ENCODE measurements at places on chromosomes 3 and 15.

DNA sequence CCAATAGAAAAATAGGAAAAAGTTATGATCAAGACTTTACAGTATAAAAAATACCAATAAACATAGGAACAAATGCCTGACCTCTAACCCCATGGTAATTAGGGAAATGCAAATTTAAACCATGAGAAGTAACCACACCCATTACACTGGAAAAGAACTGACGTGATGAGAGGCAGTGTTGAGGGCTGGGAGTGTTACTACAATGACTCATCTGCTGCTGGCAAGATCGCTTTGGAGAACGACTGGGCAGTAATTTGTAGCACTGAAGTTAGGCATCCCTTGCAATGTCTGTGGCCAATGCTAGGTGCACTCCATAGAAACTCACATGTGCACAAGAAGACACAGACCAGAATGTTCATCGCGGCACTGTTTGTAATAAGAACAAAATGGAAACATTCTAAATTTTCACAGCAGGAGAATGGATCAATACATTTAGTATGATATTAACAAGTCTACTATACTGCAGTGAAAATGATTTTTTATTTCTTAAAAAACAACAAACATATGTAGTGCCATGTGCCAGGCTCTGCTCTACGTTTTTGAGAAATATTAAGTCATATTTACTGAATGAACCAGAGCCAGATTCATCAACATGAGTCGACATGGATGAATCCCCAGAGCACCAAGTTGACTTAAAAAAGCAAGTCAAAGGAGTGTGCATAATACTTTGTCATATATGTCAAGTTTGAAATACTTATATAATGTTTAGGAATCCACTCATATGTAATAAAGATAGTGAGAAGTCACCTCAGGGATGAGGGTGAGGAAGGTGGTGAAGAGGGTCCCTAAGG is 37.6 kb upstream of the EPHB3 start:
- DNase-seq = peak; percentile 51

DNA sequence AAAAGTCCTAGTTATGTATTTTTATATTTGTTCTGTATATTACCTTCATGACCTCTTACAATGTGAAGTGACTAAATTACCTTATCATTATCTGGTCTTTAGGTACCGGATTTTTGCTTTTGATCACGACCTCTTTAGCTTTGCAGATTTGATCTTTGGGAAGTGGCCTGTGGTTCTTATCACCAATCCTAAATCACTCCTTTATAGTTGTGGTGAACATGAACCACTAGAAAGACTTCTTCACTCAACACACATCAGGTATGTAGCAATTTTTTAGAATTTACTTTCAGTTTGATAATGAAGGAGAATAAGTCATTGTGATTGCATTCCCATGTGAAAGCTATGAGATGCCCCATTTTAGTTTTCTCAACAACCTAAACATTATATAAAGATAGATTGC is 18.3 kb downstream of the TMEM62 start:
- no peak for DNase-seq

- no peak for DNase-seq
These were observed 91.5 kb upstream of the ATP2B2 start for GRCh38 chr3:10596746-10597448.

GRCh38 chr3:181541414-181541813 is 170.3 kb upstream of the SOX2 start:
- no peak for DNase-seq

DNA sequence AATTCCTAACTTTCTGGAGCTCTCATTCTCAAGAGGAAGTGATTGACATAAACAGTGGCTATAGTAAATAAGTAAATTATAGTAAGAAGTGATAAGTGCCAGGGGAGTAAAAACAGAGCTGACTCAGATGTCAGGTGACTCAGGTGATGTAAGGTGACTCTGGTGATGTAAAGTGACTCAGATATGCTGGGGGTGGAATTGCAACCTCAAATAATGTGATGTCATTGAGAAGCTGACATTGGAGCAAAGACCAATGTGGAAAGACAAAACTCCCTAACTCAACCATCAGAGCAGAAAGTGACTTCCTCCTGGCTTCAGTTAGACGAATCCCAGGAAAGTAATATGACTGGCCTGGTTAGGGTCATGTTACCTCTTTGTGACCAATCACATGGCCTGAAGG is 144.2 kb upstream of the SNTN start:
- no peak for DNase-seq

GRCh38 chr3:182908471-182908870 is 71.9 kb downstream of the DCUN1D1 start:
- DNase-seq = no peak

- DNase-seq = no peak
These were observed 181.3 kb downstream of the RORA start for GRCh38 chr15:61047783-61048182.

DNA sequence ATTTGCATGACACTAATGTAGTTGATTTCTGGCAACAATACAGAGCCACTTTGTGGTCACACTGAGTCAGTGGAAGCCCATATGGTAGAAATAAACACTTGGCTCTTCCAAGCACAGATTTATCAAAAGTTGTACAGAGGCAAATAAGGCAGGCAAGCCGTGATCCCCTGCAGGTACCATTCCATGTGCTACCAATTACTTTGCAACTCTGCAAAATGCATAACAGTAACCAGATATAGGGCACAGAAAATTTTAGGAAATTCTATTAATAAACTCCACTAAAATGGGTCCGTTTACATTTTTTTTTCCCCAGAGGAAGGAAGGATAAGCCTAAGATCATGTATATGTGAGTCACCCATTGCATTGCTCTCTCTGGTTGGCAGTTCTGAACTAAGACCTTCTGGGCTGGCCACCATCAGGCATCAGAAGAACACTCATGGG is 103.1 kb upstream of the PTX3 start:
- DNase-seq = no peak

GRCh38 chr3:78804251-78805037 is 963.4 kb downstream of the ROBO1 start:
- no peak for DNase-seq

GRCh38 chr3:47762233-47762632 is 19.5 kb downstream of the SMARCC1 start:
- DNase-seq = no peak

GRCh38 chr15:67092752-67093503 is 27.5 kb downstream of the SMAD3 start:
- no peak for DNase-seq

DNA sequence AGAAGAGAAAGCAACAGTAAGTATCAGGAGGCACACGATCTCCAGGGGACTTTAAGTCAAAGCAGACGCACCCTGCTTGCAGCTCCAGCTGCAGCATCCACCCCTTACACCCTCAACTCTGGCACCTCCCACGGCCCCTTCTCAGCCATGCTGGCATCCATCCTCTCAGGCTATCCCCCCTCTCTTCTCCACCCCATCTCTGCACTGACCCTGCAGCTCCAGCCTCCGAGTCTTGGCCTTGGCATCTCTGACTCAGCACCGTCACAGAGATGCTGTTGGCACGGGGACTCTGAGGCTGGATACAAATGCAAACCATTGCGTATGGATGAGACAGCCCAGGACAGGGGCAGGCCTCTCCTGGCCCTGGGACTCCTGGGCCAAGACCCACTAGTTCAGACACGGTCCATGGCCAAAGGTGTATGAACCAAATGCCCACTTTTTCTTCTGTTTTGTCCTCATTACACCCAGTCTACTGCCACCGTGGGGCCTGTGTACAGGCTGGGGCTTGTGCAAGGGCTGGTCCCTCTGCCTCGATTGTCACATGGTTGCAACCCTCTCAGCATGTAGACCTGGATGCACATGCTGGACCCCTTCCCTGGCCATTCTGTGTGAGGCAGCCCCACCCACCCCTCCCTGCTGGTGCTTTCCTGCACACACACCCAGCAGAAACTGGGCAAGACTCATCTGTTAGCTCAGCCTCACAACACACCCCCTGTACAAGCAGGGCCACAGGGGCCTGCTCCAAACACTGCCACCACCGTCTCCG is 18.7 kb upstream of the ZXDC start:
- no peak for DNase-seq

- no peak for DNase-seq
These were observed 22.7 kb downstream of the ST6GAL1 start for GRCh38 chr3:186953011-186953487.

DNA sequence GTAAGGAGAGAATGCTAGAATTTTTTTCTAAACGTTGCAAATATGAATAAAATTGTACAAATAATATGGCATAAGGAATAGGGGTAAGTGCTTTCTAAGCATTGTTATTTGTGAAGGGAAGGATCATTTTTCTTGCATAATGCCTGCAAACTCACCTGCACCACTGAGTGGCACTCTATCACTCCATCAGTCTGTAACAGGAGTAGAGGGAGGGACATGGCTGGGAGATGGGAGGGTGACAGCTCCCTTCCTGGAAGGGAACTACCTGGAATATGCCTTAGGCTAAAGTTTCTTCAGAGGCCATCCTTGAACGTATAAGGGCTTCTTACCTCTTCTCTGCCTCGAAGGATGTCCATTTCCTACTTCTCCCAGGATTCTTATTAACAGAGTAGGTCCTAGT is 3.0 kb downstream of the NAALADL2 start:
- no peak for DNase-seq

GRCh38 chr3:47712398-47712797 is 69.3 kb downstream of the SMARCC1 start:
- no peak for DNase-seq

DNA sequence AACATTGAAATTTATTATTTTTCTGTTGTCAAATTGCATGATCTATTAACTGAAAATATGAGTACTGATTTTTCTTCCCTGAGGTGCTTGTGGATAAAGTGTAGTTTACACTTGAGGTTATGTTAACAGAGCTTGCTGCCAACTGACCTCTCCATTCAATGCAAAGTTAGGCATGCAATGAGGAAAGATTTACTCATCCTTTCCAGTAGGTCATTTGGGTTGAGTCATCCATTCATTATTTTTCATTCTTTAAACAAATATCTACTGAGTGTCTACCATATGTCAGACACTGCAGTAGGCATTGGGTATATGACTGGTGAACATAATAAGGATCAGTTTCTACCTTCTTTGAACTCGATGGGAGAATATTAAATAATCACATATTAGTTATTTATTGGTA is 604.1 kb downstream of the EDEM1 start:
- no peak for DNase-seq

GRCh38 chr3:151580591-151580990 is 119.7 kb upstream of the IGSF10 start:
- no peak for DNase-seq

- DNase-seq = no peak
These were observed 14.9 kb downstream of the ATP11B start for GRCh38 chr3:182808041-182808770.

DNA sequence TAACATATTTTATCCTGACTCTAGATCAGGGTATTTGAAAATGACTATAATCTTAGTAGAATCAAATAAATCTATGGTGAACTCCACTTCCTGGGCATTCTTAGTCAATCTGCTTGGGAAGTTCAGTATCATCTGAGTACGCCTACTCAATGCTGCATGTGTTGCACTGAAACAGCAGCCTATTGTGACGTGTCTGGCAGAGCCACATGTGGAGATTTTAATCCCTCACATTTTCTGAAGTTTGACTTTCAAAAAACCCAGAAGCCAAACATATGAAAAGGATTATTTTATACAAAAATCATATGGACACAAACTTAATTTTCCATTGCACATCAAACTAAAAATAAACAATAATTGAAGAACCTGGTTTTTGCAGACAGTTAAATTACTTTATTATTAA is 798.3 kb downstream of the ROBO1 start:
- no peak for DNase-seq

GRCh38 chr3:185503521-185503920 is 4.7 kb upstream of the TMEM41A start:
- DNase-seq = no peak

- peak; percentile 53 for DNase-seq
These were observed 70.7 kb downstream of the SSR3 start for GRCh38 chr3:156483961-156484787.

GRCh38 chr3:106577241-106577640 is 708.4 kb upstream of the CBLB start:
- DNase-seq = no peak

GRCh38 chr3:61600195-61600594 is 38.8 kb downstream of the PTPRG start:
- DNase-seq = no peak

GRCh38 chr15:66999046-66999968 is 66.1 kb upstream of the SMAD3 start:
- no peak for DNase-seq

DNA sequence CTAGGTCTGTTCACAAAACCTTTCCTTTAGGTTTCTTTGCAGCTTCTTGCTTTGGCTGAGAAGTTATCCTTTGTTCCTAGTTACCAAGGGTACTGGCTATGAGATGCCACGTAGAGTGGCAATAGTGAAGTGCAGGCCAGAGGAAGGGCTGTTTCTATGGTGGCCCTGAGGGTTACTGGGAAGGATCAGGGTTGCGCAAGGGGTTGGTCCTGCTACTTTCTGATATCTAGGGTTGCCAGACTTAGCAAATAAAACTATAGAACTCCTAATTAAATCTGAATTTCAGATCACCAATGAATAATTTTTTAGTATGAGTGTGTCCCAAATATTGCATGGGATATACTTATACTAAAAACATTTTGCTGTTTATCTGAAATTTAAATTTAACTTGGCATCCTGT is 317.6 kb upstream of the CTDSPL start:
- DNase-seq = no peak

- DNase-seq = peak; percentile 2
These were observed 69.1 kb downstream of the PEX5L start for GRCh38 chr3:179967622-179968021.

Data from stimulated activated CD4-positive, alpha-beta T cell treated with anti-CD3 and anti-CD28 coated beads, Interleukin-15, amount 100 ng/mL, for 24 hours (primary cell).